H54 (cell line): ENCODE measurements at places on chromosomes 5 and 9.

DNA sequence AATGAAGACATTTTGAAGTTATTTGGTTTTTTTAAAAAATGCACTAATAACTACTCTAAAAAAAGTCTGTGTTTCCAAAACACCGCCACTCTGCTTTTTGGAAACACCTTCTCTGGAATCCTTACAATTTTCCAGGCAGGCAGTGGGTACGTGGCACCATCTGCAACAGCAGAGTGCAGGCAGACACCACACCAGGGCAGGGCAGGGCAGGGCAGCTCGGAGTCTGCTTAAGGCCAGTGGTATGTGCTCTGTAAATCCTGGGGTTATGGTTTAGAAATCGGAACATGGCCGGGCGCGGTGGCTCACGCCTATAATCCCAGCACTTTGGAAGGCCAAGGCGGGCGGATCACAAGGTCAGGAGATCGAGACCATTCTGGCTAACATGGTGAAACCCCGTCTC, 97.6 kb downstream of the TLE1 start:
- DNase-seq: no peak

- DNase-seq: no peak
Observed at GRCh38 chr5:169260896-169261569, 39.9 kb downstream of the SLIT3 start.

- no peak for DNase-seq
Observed at GRCh38 chr9:135693771-135694170, 5.5 kb downstream of the SOHLH1 start.

GRCh38 chr5:180367991-180368390, 14.9 kb upstream of the GFPT2 start:
- DNase-seq: no peak

DNA sequence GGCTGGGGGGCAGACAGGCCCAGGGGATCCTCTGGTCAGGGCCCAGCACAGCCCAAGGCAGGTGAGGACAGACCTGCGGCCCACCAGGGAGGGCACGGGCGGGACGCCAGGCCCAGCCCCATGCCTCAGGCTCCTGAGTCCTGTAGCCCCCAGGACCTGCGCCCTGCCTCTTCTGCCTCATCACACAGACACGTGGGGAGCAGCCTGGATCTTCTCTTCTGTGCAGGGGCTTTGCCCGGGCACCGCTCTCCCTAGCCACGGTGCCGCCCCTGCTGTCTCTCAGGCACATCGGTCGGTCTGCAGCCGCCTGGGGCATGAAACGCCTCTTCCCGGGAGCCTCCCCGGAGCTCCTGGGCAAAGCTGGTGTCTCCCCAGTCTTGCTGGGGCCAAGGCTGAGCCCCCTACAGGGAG, 40.2 kb upstream of the EGFL7 start:
- no peak for DNase-seq

DNA sequence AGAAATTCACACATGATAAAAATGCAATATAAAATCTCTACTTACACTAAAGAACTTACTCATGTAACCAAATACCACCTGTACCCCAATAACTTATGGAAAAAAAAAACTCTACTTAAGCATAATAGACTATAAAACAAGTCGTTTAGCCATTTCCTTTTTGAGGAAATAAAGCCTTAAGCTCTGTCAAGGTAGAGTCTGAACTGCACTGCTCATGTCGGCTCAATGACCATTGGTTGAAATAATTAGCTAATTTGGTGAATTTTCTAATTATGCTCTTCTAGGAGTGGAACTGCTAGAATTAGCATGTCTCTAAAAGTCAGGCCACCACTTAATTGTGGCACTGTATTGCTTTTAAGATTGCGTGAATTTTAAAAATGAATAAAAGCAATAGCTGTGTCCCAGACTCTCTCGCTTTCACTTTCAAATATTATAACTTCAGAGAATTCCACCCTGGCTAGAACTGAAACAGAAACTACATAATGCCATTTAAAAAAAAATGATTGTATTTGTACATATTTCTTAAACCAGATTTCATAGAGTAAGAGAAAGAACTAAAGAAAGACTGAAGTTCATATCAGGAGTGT, 113.0 kb upstream of the PCA3 start:
- no peak for DNase-seq

DNA sequence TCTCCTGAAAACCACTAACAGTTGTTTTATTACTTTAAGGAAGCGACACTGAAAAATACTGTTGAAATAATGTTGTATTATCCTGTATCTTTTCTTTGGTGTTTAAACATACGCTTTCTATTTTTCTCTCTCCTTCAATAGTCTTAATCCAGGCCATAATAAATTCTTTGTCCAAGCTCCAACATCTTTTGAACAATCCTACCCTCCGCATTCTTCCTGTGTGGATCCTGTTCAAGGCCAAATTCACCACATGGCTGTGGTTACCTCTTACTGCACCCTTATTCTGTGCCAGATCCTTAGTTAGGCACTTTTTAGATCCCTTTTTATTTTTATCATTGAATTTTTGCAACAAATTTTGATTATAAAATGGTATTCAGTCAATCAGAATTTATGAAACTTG, 1691.5 kb downstream of the MAT2B start:
- no peak for DNase-seq

DNA sequence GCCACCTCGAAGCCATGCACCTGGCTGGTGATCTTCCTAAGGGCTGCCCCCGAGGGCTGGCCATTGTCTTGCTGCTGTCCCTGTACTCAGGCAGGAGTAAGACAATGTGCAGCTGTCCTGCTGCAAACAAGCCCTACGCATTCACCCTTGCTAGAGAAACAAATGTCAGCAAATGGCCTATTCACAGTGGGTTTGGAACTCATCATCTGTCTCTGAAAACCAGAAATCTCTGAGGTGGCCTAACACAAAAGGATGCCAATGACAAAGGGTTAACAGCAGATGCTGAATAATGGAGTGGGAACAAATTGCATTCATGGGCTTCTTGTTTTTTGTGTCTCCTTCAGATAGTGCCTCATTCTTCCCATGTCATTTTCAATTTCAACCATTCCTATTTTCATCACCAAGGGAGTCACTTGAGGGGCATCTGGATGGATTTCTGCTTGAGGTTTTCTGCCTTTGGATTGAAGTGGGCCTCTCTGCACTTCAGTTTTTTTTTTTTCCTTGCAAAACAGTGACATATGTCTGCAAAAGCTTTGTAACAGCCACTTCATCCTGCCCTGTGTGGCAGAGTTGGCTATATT, 261.6 kb upstream of the VLDLR start:
- no peak for DNase-seq

DNA sequence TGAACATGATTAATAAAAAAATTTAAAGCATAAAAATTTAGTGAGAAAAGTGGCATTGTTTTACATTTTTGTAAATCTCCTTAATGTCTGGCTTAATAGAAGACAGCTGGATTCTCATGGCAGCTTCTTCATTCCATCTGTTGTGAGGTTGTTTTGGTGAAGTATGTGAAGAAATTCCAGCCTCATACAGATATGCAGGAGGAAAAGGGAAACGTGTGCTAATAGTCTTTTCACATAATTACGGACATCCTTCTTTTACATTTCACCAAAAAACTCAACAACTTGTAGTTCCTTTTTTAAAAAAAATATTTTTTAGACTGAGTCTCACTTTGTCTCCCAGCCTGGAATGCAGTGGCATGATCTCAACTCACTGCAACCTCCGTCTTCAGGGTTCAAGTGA, 46.9 kb downstream of the HACD4 start:
- DNase-seq: no peak

- DNase-seq: no peak
Observed at GRCh38 chr5:160475864-160476438, 54.3 kb downstream of the PTTG1 start.

DNA sequence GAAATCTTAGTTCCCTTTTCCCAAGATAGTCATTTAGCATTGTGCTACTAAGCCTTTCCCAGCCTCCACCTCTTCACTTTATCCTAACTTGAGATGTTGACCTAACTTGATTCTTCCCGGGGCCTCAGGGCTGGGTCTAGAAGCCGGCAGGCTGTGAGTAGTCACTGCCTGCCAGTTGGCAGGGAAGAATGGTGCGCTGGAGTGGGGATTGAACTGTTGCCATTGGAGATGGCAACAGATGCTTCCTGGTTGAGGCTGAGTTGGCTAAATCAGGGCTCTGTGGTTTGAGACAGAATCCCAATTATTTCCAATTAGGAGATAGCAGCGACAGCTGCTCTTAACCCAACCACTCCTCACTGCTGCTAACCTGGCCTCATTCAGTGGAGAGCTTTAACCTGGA, 343.1 kb downstream of the BRINP1 start:
- DNase-seq: no peak

DNA sequence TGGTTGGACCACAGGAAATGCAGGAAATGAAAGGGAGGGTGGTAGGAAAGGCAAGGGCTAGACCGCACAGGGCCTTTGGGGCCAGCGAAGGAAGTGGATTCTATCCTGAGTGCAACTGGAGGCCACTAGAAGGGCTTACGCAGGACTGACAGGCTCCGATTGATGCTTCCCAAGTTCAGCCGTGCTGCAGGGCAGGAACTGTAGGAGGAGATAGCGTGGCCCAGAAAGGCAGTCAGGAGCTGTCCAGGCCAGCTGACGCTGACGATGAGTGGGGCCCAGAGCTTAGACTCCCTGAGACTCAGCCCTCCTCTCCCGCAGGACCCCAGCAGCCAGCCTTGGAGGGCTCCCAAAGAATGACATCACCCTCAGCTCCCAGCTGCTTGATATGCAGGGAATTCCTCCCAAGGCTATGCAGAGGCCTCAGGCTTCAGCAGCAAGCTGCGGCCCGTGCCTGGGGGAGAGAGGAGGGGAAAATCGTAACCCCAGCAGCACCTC, 48.8 kb downstream of the KCNIP1 start:
- peak; percentile 40 for DNase-seq

DNA sequence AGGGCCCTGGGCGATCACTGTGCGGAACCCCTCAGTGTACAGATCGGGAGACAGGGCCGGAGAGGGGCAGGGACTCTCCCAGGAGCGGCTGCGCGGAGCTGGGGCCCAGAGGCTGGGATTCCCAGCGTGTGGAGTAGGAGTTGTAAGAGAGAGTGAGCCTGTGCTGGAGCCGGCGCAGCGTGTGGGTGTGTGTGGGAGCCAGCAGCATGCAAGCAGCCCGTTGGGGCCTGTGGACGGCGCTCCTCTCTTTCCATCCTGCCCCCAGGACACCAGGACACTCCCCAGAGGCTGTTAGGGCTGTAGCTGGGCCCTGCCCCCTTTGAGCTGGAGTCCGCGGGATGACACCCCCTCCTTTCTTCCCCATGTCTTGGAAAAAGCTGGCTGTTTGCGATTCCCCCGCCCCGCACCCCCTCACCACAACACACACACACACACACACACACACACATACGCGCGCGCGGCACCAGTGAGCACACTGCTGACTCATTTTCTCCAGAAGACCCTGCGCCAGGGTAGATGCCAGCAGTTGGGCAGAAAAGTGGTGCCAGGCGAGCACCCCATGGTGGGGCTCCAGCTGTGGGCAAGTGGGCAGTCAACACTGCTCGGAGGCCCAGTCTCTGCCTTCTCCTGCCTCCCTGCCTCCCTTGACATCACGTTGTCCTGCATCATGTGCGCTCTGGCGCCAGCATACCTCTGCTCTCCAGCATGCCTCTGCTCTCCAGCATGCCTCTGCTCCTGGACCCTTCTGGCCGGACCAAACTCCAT, 1.5 kb downstream of the COL27A1 start:
- DNase-seq: peak; percentile 81

DNA sequence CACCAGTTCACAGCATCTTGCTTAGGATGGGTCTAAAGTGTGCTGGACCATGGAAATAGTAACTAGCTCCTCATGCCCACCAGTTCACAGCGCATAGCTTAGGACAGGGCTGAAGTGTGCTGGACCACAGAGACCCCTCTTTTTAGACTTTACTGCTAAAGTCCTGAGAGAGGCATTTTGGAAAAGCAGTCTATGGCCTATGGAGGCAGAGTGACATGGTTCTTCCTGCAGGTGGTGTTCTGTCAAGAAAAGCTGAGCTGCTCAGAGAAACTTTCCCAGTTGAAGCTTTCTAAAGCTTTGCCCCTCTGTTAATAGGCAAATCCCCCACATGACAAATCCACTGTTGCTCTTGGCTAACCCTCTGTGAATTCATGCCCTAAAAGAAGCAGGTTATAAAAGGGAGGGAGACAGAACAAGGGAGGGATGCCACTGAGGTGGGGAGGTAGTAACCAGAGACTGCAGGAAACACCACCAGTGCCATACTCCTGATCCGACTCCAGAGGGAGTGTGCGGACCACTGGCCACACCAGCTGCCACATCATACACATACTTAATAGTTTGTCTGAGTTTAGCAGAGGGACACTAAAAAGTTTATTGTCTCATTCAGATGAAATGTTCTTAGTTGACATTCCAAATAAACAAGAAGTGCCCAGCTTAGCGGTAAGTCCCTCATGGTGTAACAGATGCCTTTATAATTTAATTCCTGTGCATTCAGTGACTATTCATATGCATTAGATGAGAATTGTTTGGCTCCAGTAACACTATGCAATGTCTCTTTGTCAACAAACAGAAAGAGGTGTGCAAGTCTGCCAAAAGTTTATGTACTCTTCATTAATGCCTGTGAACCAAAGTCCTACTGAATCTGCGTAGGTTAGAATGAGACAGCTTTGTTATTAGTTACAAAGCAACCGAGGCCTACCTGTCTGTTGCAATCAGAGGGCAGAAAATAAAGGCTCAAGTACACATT, 236.2 kb upstream of the NFIL3 start:
- no peak for DNase-seq

DNA sequence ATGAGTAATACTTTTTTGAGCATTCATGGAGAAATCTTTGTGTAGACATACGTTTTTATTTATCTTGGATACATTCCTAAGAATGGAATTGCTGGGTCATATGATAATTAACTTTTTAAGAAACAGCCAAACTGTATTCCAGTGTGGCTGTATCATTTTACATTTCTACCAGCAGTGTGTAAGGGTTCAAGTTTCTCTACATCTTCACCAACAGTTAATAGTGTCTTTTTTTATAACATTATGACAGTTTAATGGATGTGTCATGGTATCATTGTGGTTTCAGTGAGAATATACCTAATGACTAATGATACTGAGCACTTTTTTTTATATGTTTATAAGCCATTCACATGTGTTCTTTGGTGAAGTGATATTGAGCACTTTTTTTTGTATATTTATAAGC, 52.4 kb downstream of the NIPBL start:
- peak; percentile 10 for DNase-seq

- no peak for DNase-seq
Observed at GRCh38 chr9:85061969-85062368, 392.4 kb downstream of the NTRK2 start.

DNA sequence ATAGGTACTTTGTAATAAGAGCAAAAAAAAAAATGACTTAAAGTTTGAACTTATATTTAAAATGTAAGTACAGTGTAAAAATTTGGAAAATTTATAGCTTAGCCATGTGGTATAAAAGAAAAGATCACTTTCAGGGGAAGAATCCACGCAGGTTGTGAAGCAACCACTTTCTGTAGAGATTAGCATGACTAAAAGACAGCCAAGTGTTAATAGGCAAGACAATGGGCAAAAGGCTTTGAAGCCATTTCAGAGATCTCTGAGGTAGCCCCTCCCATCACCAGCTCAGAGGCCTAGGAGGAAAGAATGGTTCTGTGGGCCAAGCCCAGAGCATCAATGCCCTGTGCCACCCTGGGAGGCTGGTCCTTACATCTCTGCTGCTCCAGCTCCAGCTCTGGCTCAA, 346.3 kb upstream of the CHD1 start:
- no peak for DNase-seq
